ENCODE measurements at places on chromosomes 12 and 14. TPM values are rescaled to one million over a fixed set of nuclear protein-coding genes. Genes with fewer than 3 reads are reported as not detected.
A peak's percentile ranks its signal among the peaks of the same experiment; 100 is the strongest.

GRCh38 chr12:15963271-15963670 lies 52.1 kb downstream of the DERA start:
- peaks cover 16% of the 10 kb centered on the region for H3K36me3 ChIP-seq
- H3K27ac ChIP-seq: no peak overlapping the region
- DNase-seq: no peak
- no peaks in the 10 kb centered on the region for H3K27me3 ChIP-seq
- no peaks in the 10 kb centered on the region for H3K4me1 ChIP-seq
- H3K4me3 ChIP-seq: no peak overlapping the region

DNA sequence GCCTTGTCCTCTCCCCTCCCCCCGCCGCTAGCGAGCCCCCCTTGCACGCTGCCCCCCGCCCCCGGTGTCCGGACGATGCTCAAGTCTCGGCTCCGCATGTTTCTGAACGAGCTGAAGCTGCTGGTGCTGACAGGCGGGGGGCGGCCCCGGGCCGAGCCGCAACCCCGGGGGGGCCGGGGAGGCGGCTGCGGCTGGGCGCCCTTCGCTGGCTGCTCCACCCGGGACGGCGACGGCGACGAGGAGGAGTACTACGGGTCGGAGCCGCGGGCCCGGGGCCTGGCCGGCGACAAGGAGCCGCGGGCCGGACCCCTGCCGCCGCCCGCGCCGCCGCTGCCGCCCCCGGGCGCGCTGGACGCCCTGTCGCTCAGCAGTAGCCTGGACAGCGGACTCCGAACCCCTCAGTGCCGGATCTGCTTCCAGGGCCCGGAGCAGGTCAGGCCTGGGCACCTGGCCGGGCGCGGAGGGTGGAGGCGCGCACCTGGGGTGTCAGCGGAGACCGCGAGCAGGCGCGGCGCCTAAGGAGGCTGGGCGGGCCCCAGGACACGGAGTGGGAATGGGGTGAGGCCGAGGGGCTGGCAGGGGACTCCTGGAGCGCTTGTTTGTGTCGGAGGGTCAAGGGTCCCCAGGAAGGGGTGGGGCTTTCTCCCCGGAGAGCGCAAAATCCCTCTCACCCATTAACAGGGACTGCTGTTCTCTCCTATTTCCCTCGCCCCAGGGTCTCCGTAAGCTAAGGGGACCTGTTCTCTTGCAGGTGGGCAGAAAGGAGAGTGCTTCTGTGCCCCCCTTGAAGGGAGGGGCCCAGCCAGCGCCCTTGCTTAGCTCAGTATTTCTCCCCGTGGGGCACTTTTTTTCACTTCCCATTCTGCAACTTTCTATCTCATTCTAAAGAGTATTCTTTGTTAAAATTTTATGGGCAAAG lies 810 bp downstream of the MARCHF9 start:
- peak; percentile 66 for DNase-seq
- peak overlapping the region; percentile 87 for H3K4me3 ChIP-seq
- H3K27ac ChIP-seq: peak overlapping the region; percentile 77
- H3K36me3 ChIP-seq: peaks cover 26% of the 10 kb centered on the region

- no peaks in the 10 kb centered on the region for H3K27me3 ChIP-seq
- H3K4me1 ChIP-seq: no peaks in the 10 kb centered on the region
- no peaks in the 10 kb centered on the region for H3K36me3 ChIP-seq
- no peak overlapping the region for H3K27ac ChIP-seq
- DNase-seq: peak; percentile 36
- no peak overlapping the region for H3K4me3 ChIP-seq
These were observed 10.9 kb upstream of the HVCN1 start for GRCh38 chr12:110699591-110700445.

DNA sequence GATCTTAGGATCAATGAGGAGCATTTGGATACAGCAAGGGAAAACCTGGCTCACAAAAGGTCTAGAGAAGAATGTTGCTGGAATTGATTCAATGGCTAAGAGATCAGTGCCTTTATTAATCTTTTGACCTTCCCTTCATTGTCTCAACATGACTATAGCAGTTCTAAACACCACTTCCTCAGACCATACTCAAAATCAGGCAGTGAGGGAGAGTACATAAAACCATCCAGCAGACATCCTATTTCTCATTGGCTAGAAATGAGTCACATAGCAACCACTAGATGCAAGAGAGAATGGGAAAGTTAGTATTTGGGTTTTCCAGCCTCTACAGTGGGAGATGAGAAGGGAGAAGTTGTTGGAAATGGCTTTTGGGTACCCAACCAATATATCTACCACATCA lies 151.4 kb upstream of the NUDT4 start:
- no peaks in the 10 kb centered on the region for H3K36me3 ChIP-seq
- no peaks in the 10 kb centered on the region for H3K27me3 ChIP-seq
- H3K4me1 ChIP-seq: peaks cover 15% of the 10 kb centered on the region
- no peak for DNase-seq
- H3K4me3 ChIP-seq: no peak overlapping the region
- no peak overlapping the region for H3K27ac ChIP-seq

- H3K36me3 ChIP-seq: no peaks in the 10 kb centered on the region
- no peak for DNase-seq
- no peak overlapping the region for H3K4me3 ChIP-seq
- no peaks in the 10 kb centered on the region for H3K27me3 ChIP-seq
- no peaks in the 10 kb centered on the region for H3K4me1 ChIP-seq
These were observed 176.8 kb downstream of the GXYLT1 start for GRCh38 chr12:41967668-41968500.

DNA sequence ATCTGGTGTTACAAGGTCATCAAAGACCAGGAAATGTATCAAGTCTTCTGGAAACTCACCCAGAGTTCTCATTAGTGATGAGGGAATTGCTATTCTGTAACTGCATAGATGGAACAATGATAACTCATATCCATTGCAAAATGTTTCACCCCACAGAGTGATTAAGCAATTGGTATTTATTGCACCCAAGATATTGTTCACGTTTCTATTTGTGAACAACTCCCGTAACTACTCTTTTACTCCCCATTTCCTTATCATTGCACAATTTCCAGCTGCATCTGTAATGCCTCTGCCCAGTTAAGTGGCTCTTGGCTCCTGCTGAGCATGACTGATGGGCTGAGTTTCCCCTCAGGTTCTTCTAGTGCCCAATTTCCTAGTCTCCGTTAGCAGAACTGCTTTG lies 108.7 kb upstream of the PRICKLE1 start:
- H3K27ac ChIP-seq: no peak overlapping the region
- no peaks in the 10 kb centered on the region for H3K36me3 ChIP-seq
- H3K4me1 ChIP-seq: no peaks in the 10 kb centered on the region
- peak; percentile 74 for DNase-seq

GRCh38 chr14:34632411-34632978 lies 2.5 kb upstream of the SNX6 start:
- no peak overlapping the region for H3K27ac ChIP-seq
- DNase-seq: no peak
- H3K4me1 ChIP-seq: peaks cover 18% of the 10 kb centered on the region
- no peaks in the 10 kb centered on the region for H3K27me3 ChIP-seq
- H3K4me3 ChIP-seq: no peak overlapping the region

DNA sequence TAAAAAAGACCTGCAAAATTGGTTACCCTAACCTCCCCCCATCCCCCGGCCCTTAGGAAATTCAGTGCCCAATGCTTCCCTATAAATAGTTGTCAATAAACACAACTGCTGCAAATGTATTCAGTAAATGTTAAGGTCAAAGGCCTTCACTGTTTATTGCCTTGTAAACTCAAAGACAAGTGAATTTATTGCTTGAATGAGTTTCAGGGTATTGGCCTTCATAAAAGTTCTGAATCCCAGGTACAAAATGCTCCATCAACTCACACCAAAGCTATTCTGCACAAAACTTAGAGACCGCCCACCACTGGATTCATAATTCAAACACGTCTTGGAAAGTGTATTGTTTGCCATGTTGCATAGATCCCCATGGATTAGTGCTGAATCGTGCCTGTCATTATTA lies 63.3 kb upstream of the CDKN3 start:
- H3K36me3 ChIP-seq: no peaks in the 10 kb centered on the region
- peaks cover 11% of the 10 kb centered on the region for H3K4me1 ChIP-seq
- DNase-seq: no peak
- no peaks in the 10 kb centered on the region for H3K27me3 ChIP-seq

- H3K36me3 ChIP-seq: no peaks in the 10 kb centered on the region
- no peak for DNase-seq
- no peak overlapping the region for H3K27ac ChIP-seq
- H3K4me3 ChIP-seq: no peak overlapping the region
- no peaks in the 10 kb centered on the region for H3K4me1 ChIP-seq
These were observed 297.7 kb upstream of the CLEC14A start for GRCh38 chr14:38553586-38553985.

DNA sequence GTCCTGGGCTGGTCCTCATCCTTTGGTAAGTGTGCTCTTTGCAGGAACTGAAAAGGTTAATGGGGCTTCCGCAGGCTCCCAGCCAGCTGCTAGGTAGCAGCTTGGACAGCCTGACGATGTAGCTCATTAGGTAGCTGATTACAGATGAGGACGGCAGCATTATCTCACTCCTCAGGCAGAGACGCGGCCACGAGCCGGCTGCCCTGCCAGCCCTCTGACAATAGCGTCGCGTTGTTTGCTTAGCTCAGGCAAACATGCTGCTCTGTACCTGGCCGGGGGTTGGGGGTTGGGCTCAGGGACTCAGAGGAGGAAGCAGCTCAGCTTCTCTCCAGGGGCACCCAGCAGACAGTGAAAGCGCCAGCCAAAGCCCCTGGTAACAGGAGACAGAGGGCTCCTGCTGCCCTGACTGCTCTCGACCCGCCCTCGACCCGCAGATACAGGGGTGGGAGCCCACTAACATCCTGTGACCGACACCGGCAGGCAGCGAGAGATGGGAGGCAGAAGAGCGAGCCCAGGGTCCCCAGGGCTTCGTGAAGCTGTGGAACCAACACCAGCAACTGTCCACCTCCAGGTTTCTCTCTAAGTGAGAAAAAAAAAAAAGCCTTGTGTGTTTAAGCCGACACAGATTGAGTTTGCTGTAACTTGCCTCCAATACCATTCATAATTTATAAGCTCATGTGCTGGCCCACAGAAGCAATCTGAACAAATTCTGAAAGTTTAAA lies 53.4 kb upstream of the DLK1 start:
- H3K4me3 ChIP-seq: no peak overlapping the region
- no peak for DNase-seq

DNA sequence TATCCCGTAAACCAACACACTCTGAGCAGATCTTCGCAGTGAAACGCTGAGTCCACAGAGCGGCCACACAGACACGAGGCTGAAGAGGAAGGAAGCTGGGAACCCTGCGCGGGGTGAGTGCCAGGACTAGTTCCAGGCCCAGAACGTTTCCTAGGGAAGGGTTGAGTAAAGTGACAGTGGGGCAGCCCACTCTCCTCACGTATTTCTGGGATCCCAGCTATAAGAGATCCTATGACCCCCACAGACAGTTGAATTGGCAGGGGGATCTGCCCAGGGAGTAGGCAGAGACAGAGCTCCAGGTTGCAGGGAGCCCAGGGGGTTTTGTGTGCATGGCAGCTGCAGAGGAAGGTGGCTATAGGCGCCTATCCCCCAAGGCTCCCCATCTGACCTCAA lies 51.1 kb downstream of the GTF2A1 start:
- H3K27me3 ChIP-seq: no peaks in the 10 kb centered on the region
- peak overlapping the region; percentile 91 for H3K27ac ChIP-seq
- H3K4me3 ChIP-seq: peak overlapping the region; percentile 59
- DNase-seq: peak; percentile 87
- no peaks in the 10 kb centered on the region for H3K36me3 ChIP-seq

DNA sequence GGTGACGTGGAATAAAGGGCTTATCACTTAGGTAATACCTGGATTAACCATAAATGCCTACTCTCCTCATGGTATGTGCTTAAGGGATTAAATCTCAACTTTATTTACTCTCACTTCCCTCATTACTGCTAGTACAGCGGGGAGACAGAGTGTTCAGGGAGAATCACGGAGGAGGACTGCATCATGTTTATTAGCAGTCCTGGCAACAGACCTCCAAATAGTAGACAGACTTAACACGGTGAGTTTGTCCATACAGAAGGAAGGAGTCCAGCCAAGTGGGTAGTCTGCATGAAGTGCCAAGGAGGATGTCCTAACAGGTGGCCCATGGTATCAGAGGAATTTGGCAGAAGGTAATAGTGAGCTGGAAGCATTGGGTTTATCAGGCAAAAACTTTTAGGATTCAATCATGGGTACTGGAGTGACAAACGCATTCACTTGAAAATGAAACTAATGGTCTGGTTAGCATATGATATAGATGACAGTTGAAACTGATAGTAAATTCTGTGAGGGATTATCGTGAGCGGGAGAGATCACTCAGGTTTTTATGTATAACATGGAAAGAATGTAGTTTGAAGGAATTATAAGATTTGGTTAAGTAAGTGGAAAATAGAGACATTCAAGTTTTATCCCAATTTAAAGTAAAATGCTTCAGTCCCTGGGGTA lies 471.8 kb downstream of the TMEM117 start:
- no peak for DNase-seq
- H3K36me3 ChIP-seq: no peaks in the 10 kb centered on the region
- no peak overlapping the region for H3K4me3 ChIP-seq
- H3K4me1 ChIP-seq: no peaks in the 10 kb centered on the region
- H3K27me3 ChIP-seq: no peaks in the 10 kb centered on the region

DNA sequence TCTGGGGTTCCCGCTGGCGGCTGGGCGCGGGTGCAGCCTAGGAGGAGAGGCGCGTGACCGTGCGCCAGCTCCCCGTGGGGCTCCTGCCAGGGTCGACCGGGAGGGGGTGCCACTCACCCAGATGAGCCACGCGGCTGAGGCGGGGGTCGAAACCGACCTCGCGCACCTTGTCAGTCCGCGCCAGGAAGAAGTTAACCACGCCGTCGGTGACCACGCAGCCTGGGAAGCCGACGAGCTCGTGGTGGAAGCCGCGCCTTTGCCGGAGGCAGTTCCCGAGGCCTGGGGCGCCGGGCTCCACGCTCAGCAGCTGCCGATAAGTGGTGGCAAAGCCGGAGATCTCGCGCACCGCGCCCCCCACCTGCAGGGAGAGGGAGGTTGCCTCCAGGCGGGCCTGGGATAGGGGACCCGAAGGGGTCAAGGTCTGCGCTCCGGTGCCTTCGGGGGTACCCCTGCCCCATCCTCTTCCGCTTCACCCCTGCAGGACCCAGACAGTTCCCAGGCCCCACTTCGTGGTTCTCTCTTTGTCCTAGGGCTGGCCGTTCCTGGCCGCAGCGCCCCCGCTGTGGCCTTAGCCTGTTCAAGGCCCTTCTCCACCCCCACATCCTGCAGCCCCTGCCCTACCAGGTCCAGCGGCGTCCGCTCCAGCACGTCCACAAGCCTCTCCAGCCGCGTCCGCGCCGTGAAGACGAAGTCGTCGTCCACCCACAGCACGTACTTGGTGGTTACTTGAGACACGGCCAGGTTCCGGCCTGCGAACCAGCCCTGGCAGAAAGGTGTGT lies 5.3 kb downstream of the B4GALNT1 start:
- H3K27me3 ChIP-seq: peaks cover 7% of the 10 kb centered on the region
- peak; percentile 62 for DNase-seq
- no peak overlapping the region for H3K4me3 ChIP-seq
- peaks cover 9% of the 10 kb centered on the region for H3K36me3 ChIP-seq
- no peaks in the 10 kb centered on the region for H3K4me1 ChIP-seq

GRCh38 chr12:12562016-12562483 lies 613 bp downstream of the DUSP16 start:
- no peaks in the 10 kb centered on the region for H3K27me3 ChIP-seq
- no peaks in the 10 kb centered on the region for H3K36me3 ChIP-seq
- H3K27ac ChIP-seq: peak overlapping the region; percentile 100
- H3K4me3 ChIP-seq: peak overlapping the region; percentile 88

- no peak overlapping the region for H3K4me3 ChIP-seq
- H3K36me3 ChIP-seq: no peaks in the 10 kb centered on the region
- H3K4me1 ChIP-seq: no peaks in the 10 kb centered on the region
- H3K27ac ChIP-seq: no peak overlapping the region
These were observed 21.3 kb downstream of the CLEC2A start for GRCh38 chr12:9910716-9911421.

The EXOC3L4 gene
- total RNA-seq: 1.8 TPM

The TOMM20L gene
- not detected for total RNA-seq

The RNASE7 gene
- total RNA-seq: not detected

The LUM gene
- 175 TPM for total RNA-seq

The SPSB2 gene
- 10.0 TPM for total RNA-seq

The ETFBKMT gene
- total RNA-seq: 2.5 TPM

The AQP2 gene
- total RNA-seq: not detected

The PRPH gene
- 36.7 TPM for total RNA-seq

The AP5M1 gene
- 16.1 TPM for total RNA-seq

The NID2 gene
- total RNA-seq: 52.9 TPM

Data from sigmoid colon (tissue), 7 donors.